ENCODE measurements at places on chromosomes 7 and 10.

- DNase-seq: no peak
Observed at GRCh38 chr10:119667562-119668328, 16.6 kb downstream of the BAG3 start.

DNA sequence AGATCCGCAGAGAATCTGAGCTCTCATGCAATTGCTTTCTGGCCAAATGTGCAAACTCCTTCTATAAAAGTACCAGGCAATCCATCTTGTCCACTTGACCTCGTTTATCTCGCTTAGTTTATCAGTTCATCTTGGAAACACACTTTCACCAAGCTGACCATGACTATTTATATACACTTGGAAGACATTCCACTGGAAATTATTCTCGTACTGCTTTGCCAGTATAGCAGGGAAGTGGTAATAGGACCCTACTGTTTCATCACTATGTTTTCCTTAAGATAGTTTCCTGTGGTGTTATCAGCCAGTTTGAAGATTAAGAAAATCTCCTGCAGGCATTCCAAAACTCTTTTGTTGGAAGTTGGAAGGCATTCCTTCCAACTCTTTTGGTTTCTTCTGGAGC is 115.3 kb upstream of the FAM171A1 start:
- DNase-seq: no peak

GRCh38 chr7:66928388-66928787 is 7.4 kb downstream of the TMEM248 start:
- no peak for DNase-seq

DNA sequence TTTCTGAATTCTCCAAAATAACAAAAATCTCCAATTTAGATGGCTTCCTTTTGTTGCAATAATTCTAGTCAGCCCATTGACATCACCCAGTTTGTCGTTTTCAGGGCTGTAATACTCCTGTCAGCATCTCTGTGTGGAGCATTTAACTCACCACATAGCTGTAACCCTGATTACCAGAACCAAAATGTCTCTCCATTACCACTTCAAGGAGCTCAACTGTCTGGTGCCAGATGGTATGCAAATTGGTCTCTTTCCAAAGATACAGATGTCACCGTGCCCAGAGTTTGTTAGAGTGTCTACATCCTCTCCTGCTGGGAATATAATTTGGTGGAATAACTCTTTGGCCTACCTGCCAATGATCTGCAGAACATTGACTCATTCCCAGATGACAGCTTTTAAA is 350.3 kb upstream of the POT1 start:
- DNase-seq: no peak

- DNase-seq: peak; percentile 14
Observed at GRCh38 chr10:62852961-62853702, 37.0 kb upstream of the EGR2 start.

DNA sequence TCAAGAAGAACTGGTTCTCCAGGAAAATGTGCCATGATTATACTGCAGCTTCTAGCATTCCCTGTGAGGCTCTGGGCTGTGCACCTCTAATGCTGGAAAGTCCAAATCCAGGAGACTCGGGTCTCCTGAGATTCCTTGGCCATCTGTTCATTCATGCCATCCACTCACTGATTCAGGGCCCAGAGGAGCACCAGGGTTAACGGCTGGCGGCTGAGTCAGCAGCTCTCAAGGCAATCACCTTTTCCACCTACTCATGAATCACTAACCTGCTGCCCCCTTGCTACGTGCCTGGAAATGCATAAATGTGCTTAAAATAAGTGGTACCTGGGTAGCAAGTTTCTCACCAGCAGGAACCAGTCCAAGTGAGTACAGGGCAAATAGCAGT is 132.7 kb downstream of the KCNMA1 start:
- DNase-seq: no peak

All from CD4-positive, alpha-beta T cell treated with Interferon alpha-2 for 1 hour (primary cell).